Nephron progenitor cell (in vitro differentiated cells): ENCODE measurements at places on chromosomes 7 and 10.

- peak; percentile 30 for DNase-seq
Measured at GRCh38 chr10:79349766-79350406, 2.6 kb downstream of the PPIF start.

DNA sequence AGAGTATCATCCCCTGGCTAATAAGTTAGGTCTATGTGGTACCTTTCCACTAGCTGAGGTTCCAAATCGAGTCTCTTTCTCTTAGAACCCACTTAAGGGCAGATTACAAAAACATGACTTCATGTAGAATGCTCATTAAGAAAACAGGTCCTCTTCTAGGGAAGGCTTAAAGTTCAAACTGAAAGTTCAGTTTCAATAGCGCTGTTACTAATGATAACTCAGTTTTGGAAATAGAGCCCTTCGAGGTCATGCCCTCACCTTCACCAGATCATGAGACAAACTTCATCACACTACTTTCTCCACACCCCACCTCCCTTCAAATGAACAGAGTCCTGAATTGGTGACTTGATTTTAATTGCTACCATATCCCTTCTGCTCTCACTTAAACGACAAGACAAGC is 26.2 kb downstream of the HGF start:
- no peak for DNase-seq

DNA sequence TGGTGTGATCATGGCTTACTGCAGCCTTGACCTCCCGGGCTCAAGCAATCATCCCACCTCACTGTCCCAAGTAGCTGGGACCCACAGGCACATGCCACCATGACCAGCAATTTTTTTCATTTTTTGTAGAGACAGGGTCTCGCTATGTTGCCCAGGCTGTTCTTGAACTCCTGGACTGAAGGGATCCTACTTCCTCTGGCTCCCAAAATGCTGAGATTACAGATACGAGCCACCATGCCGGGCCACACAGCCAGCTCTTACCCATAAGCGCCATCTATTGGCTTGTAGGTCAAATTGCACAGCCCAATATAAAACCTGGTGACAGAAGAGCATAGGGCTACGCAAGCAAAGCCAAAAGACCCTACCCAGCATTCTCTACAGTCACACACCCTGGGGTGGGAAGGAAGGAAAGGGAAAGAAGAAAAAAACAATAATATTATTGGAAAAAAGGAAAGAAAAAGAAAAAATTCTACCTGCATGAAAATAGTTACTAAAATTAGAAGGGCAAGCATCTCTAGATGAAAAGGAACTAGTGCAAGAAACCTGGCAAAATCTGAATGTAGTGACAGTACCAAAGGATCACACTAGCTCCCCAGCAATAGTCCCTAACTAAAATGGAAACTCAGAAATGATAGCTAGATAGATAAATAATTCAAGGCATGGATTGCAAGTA is 29.4 kb upstream of the AMPH start:
- peak; percentile 22 for DNase-seq

GRCh38 chr7:21915140-21915539 is 30.6 kb downstream of the CDCA7L start:
- no peak for DNase-seq

DNA sequence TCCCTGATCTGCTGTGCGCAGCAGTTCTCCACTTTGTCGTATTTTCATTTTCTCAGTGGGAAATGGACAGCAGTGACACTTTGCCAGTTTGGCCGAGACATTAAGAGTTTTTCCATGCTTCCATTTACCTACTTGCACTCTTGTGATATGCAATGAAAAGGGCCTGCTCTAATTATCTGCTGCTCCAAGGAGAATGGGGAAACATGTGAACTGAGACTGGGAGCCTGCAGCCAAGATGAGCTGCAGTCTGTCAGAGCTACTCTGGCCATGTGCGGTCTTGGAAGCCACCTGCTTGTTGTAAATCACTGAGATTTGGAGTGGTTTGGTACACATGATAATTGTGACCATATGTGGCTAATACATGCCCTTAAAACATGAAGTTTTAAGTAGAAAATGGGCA is 586.6 kb upstream of the POT1 start:
- DNase-seq, result peak; percentile 4

DNA sequence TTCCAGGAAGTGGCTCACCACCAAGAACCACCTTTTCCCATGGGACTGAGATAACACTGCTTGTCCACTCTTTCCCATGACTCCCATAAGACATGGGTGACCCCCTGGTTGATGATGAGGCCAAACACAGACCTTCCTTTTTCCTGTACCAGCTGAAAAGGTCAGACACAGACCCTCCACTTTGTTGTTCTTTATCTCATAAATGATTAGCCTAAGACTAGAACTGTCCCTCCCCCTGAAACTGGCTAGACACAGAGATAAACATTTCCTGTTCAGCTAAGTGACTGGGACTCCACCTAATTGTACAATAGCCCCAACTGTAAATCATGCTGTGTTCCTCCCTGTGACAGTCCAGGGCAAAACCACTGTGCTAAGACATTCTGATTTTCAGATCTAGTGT is 8.2 kb upstream of the NRG3 start:
- no peak for DNase-seq

DNA sequence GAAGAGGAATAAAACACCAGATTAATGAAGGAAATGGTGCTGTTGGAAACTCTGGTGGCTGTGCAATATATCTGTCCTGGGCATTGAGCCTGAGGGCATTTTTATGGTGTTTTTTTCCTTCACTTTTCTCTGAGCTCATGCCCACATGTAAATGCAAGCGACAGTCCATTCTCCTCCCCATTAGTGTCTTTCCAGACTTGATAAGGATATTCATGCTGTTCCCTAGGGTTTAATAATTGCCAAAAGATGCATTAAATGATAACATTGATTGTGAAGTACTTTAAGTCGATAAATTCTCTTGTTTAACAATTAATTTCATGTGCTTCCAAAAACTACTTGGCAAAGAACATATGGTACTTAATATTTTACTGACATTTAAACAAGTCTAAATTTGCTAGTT is 384.7 kb downstream of the MDFIC start:
- DNase-seq, result no peak

DNA sequence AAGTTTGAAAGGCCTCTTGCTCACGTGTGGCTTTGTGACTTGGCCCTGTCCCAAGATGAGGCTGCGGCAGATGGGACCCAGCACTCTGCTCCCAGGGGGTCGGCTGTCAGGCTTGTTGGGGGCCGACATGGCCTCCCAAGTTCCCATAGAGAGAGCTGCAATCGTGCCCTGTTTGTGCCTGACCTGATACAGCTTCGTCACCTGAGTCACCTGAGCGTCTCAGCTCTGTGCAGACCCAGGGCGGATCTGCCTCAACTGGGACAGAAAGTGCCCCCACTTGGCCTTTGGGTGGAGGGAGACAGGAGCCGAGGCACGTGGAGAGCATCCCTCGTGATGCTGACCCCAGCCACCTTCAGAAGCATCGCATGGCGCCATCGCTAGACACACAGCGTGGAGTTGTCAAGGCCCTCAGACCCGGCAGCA is 21.7 kb downstream of the PAPOLB start:
- DNase-seq, result no peak

DNA sequence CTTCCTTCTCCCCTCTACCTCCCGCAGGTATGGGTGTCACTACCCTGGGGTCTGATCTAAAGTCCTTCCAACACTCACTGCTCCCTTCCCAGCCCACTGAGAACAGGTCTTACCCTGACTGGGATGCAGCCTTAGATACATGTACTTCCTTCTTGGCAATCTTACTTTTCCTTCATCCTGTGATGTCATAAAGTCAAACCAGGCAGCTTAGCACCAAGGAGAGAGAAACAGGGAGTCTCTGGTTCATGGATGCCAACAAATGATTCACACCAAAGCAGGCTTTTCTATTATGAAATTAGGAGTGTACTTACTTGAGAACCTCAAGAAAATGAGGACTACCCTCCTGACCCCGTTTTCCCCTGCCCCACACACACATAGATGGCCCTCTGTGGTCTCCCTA is 111.0 kb upstream of the KMT2E start:
- no peak for DNase-seq

DNA sequence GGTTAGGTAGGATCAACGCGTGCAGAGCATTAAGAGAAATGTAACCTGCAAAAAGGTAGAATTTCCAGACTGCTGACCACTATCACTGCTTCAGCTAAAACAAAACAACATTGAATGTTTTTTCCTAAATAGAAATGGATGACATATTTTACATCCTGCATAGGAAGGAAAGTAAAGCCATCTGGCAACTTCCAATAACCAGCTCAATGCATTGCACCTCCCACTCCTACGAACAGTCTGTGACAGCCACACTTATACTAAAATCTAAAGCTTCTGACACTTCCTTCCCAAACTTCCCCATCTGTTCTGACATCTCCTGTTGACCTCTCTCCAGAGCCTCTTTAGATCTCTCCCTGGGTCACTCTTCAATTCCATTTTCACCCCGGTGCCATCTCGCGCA is 47.1 kb downstream of the NRCAM start:
- DNase-seq, result no peak
